ENCODE measurements at places on chromosomes 1 and 21.
A peak's percentile ranks its signal among the peaks of the same experiment; 100 is the strongest.

DNA sequence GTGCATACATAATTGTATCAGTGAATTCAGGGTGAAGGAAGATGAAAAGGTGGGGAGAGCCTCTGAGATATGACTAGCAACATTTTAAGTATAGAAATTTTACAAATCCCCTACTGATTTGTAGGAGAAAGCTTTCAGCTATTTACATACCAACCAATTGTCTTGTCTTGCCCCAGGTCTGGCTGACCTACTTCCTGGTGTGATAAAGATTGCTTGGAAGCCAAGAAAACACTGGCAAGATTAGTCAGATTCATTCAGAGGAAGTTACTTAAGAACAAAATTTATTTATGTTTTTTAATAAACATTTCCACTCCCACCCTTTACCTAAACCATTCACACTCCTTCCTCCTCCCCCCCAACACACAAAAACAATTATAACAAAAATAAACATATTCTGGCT lies 17.5 kb downstream of the PTGS2 start:
- no peak for DNase-seq

DNA sequence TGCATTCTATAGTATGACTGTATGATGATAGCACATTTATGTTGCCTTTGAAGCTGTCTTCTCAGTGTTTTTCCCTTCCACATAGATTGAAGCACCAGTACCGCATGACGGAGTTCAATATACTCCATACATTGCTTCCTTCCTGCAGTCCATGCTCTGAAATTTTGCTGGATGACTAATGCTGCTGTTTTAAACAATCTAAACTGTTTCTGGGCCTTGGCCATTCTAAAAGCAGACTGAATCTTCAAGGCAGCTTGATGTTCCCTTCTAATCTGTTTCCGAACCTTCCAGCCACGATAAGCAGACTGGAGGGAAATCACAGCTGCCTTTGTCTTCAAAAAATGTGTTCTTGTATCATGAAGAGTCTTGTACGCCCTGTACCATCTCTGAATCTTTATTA lies 36.2 kb upstream of the F13B start:
- no peak for DNase-seq

GRCh38 chr1:113984710-113985109 lies 5.4 kb downstream of the OLFML3 start:
- no peak for DNase-seq

DNA sequence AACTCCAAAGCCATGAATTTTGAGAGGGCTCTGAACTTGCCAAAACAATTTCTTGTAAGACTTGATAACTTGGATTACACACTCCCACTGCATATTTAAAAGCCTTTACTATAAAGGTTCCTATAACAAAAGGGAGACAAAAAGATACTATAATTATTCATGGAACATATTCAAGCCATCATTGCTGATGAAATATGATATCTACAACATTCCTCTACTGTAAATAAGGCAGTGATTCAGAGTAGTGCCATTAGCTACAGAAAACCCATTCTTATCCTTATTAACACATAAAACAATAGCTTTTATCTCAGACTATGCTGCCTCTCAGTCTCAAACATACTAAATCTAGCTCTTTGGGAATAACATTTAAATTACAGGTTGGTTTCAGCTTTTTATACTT lies 675.5 kb upstream of the CXADR start:
- DNase-seq, result no peak

DNA sequence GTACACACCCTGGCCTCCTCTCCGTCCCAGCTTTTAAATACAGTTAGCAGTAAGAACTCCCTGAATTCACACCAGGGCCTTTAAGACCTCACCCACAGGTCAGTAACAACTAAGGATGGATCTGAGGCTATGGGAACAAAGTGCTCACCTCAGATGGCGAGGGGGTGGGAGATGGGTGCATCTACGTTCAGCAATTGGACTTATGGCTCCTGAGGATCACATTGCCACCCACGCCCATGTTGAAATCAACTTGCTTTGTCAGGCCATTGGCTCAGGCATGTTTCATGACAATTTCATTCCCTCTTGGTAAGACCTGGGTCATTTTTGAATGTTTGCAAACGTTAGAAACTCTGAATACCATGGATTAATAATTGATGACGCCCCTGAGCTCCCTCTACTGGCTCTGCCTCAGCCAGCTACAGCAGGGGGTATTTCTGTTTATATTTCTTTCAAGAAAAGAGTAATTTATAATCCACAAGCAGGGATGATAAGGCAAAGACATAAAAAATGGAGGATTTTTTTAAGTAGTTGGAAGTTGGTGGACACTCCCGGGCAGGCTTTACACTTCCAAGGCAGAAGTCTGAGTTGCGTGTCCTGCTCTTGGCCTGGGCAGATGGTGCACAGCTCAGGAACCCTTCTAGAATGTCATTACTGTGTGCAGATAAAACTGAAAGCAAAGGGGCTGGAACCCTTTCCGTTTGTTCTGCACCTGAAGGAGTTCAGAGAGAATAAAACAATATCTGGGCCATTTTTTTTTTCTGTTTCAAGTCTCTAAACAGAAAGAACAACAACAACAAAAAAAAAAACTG lies 13.7 kb upstream of the LBR start:
- DNase-seq, result no peak

DNA sequence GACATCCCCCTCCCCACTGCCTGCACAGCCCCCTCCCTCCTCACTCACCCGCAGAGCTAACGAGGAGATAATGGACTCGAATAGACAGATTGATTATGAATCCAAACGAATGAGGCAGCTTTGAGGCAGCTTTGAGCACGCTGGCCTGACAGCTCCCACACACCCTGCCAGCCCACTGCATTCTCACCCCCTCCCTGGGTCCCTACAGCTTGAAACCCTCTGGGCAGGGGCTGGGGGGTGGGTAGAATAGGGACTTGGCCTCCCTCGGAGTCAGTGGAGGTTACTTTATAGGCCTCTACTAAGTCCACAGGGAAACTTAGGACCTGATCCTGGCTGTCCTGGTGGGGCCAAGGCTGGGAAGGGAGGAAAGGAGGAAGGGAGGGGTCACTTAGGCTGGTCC lies 1.9 kb downstream of the NTRK1 start:
- DNase-seq, result no peak

GRCh38 chr1:44740179-44740617 lies 561 bp downstream of the KIF2C start:
- no peak for DNase-seq

- DNase-seq, result no peak
These were observed 144.4 kb downstream of the PTBP2 start for GRCh38 chr1:96865731-96866685.

GRCh38 chr1:164310166-164310565 lies 248.8 kb upstream of the PBX1 start:
- no peak for DNase-seq

DNA sequence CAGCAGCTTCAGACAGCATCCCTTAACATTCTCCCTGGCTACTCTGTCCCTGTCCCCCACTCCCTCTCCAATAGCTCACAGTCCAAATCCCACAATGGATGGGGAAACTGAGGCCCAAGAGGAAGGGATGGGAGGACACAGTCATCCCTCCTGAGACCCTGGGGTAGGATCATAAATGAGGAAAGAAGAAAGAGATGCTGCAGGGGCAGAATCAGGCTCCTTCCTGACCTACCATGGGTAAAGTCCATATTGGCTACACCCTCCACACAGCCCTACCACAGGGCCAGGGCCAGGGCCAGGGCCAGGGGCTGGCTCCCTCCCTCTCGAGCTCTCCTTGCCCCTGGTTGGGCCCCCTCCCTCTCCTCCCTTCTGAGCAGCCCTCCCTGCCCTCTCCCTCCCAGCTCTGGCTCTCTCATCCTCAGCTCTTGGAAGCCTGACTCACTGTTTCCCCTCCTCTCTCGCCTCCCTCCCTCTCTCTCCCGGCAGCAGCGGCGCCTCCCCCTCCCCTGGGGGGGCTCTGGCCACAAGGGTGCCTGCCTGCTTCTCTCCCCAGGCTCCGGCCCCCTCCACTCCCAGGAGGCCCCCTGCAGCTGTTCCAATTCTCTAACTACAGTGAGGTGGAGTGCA lies 4.9 kb downstream of the AHDC1 start:
- DNase-seq, result peak; percentile 64

- no peak for DNase-seq
These were observed 144.0 kb upstream of the CHRM3 start for GRCh38 chr1:239242404-239242803.

DNA sequence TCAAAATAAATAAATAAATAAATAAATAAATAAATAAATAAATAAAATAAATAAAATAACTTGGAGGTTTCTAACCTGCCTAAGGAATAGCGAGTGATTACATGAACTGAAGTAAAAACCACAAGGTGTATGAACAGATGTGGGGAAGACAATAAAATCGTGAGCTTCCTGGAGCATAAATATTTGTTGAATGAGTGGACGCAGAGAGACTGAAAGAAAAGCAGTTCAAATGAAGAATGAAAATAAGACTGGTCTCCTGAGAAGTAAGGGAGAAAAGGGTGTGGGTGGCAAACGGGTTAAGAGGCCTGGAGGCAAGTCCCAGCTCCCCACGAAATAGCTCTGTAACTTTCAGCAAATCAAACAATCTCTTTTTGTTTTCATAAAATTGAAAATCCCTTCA lies 33.6 kb downstream of the CHML start:
- no peak for DNase-seq

GRCh38 chr1:172469717-172470116 lies 25.8 kb upstream of the PIGC start:
- DNase-seq, result peak; percentile 73

DNA sequence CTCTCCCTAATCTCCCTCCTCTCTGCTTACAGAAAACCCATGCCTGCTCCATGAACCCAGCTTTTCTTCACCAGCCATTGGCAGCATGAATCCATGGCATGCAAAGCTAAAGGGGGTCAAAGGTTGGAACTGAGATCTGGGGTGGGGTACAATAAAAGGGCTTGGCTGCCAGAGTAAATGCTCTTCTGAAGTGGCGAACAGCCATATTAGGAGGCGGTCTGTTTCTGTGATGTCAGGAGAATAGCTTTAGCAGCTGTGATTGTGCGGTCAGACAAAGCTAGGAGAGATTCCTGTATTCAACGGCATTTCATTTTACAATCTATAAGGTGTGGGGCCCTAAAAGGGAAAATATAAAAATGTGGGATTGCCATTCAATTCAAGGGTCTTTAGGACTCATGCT lies 71.7 kb upstream of the TMPRSS2 start:
- no peak for DNase-seq

DNA sequence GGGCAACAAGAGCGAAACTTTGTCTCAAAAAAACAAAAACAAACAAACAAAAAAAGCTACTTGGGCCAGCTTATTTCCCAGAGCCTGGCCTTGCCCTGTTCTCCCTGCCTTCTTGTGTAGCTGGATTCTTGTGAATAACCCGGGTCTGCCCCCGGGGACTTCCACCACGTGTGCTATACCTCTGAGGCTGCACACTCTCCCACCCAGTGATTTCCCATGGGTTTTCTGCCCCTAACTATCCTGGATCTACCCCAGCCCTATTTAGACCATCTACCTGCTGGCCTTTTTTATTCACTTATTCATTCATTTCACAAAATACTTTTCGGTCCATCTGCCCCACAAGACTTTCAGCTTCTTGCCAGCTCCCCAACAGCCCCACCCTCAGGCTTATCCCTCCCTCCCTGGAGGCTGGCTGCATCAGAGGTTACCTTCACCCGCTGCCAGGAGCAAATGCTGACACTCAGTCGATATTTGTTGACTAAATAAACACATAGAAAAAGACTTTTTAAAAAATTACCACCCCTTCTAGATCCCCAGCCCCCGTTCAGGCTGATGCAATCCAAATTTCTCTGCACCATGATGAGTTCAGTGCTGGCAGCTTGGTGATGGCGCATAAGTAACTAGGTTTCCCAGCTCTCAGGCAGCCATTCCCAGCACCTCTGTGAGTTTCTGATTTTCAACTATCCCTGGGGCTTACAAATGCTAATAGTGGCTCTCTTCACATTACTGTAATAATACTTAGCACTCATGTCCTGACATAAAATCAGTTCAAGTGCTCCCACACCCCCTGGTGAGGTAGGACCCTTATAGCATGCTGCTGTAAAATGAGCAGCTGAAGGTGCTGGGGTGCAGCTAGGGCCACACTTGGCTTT lies 30.7 kb upstream of the TARBP1 start:
- no peak for DNase-seq

- DNase-seq, result no peak
These were observed 13.4 kb downstream of the ZCCHC17 start for GRCh38 chr1:31310198-31310597.

DNA sequence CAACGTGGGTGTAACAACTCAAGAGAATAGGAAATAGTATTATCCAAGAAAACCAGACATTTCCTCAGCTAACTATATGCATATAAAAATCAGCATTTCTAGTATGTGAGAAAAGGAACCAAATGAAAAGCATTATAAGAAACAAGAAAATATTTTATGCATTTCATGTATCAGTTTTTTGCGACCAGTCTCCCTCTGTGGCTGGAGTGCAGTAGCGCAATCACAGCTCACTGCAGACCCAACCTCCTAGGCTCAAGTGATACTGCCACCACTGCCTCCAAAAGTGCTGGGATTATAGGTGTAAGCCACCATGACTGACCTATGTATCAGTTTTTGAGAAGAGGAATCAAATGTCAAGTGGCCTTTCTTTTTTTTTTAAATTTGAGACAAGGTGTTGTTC lies 31.0 kb downstream of the SLC16A1 start:
- DNase-seq, result no peak

DNA sequence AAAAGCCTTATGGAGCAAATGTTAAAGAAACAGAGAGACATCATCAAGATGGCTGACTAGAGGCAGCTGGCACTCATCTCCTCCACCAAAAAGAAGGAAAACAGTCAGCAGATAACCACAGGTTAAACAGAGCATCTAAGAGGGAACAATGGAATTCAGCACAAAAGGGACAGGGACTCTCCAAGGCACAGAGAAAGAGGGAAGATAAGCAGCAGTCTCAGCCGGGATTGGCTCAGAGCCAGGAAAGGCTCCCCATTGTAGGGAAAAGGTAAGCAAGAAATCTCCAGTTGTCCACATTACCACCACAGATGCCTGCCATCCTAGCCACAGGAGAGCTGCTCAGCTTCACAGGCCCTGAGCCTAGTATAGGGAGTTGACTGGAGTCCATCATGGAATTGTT lies 605.5 kb downstream of the SMYD3 start:
- no peak for DNase-seq

GRCh38 chr1:3004285-3005205 lies 16.7 kb upstream of the ACTRT2 start:
- DNase-seq, result no peak

DNA sequence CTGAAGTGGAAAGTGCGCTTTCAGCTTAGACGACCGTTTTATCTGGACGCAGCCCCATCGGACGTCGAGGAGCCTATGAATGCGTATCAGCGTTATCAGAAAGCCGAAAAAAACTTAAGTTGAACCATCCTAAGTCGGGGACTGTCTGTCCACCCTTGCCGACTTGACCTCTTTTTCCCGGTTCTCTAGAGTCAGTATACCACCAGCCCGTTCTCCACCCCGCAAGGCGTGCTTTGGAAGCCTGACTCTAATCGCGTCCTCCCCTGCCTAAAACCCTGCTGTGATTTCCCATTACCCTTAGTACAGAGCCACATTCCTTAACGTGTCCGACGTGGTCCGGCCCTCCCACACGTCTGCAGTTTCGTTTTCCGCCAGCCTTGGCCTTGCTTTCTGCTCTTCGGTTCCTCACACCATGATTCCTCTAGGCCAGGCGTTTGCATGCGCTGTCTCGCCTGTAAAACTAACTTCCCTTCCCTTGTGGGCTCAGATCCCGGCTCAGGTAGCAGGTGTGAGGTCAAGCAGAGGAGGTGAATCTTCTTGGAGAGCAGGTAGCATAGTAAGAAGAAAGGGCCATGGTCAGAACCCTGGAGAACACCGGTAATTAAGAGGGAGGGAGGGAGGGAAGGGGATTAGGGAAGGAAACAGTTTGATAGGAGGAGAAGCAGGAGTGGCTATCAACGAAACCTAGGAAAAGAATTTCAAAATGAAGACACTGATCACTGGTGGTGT lies 865 bp downstream of the ADPRS start:
- DNase-seq, result no peak

All from GF-D8 (cell line).